NCI-H187 (cell line): ENCODE measurements at places on chromosomes 7 and 10.

DNA sequence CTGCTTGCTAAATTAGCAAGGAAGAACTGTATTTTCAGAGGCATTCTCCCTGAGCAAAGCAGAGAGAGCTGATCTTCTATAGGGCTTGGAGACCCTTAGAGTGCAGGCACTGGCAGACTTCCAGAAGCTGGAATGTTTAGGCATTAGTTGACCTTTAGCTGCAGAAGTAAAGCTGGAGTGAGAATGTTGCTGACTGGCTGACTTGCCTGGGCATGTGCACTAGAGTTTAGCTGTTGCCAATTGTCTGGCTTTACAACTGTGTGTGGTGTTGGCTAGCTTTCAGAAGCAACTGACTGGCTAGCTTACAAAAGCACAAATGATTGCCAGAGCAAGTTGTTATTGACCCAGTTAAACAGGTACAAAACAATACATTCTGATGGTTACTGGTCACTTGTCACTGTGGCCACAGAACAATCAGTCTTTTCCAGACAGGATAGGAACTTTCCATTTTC lies 25.1 kb downstream of the FAM13C start:
- no peak for DNase-seq

- DNase-seq: no peak
These were observed 117.9 kb downstream of the AOAH start for GRCh38 chr7:36606153-36606975.

DNA sequence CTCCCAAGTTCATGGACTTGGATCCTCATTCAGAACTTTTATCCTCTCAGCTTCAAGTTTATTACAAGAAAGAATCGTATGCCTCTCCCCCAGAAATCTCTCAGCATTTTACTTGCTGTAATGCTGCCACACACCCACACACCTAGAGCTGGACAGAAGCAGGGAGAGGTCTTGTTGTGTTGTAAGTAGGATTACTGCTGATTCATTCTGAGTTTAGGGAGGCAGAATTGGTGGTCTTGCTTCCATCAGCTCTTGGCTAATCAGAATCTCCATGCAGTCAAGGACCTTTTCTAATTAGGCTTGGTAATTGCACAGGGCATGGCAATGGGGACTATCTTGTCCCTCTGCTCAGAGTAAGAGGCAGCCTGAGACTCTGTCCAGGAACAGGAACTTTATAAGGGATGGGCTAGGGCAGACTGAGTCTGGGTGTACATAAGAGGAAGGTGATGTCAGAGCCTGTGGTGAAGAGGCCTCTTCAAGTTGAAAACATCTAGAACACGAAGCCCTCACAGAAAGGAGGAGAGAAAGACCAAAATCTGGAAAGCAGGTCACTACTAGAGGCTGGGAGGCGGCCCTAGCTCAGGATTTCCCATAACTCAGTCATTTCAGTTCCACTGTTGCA lies 7.0 kb upstream of the PTPRE start:
- DNase-seq: no peak

DNA sequence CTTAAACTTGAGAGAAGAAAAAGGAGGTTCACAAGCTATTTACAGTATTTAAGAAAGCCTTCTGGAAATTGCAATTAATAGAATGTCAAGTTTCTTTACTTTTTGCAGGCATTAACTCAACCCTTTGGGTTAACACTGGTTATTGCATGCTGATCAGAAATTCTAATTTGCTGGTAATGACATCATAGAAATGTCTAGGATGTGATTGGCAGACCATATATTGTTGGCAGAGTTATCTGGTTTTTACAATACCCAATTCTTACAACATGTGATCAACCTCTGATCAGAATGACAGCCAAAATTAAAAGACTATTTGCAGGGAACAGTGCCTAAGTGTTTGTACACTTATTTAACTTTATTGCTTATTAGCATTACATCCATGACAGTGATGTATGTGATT lies 1.6 kb upstream of the CASD1 start:
- DNase-seq: no peak

DNA sequence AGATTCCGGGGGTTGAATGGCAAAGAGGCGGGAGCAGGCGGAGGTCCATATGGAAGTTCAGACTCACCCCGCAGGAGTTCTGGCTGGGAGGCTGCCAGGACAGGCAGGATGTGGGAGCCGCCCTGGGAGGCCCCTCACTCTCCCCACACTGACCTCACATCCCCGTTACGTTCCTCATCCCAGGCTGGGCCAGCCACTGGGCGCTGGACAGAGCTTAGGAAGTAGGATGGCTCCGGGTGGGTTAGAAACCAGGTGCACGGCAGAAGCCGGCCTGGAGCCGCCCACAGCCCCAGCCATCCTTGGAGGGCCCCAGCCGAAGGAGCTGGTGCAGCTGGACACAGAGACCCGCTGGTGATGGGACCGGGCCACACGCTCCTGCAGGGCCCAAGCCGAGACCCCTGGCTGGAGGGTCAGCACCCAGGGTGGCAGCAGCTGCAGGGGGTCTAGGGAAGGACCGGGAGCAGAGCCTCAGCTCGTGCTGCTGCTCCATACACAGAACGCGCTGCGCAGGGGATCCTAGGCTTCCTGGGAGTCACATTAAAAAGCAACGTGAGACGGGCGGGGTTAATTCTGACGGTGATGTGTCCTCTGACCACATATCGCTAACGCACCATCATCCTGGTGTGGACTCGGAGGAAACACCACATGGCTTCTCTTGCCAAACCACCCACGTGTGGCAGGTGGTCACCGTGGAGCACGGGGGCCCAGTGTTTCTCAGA lies 98.6 kb upstream of the DIP2C start:
- DNase-seq: no peak

GRCh38 chr10:132306864-132307751 lies 642 bp downstream of the STK32C start:
- peak; percentile 20 for DNase-seq

- no peak for DNase-seq
These were observed 171.1 kb upstream of the PHF14 start for GRCh38 chr7:10802526-10802925.

- DNase-seq: no peak
These were observed 50.0 kb downstream of the AOC1 start for GRCh38 chr7:150902078-150903033.

DNA sequence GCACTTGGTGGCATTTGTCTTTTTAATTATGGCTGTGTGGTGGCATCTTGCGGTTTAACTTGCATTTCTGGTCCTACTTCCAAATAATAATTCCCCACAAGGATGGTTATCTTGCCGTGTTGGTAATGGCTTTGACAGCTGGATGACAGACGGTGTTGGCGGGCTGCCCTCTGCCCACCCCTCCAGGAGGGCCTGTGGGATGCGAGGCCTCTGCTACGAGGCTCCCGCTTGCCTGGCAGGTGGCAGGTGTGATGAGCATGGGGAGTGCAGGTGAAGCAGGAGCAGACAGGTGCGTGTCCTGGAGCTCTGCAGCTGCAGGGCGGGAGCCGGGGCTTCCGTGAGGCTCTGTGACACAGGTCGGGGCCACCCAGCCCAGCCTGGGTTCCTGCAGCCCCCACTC lies 11.8 kb downstream of the INPP5A start:
- peak; percentile 43 for DNase-seq

DNA sequence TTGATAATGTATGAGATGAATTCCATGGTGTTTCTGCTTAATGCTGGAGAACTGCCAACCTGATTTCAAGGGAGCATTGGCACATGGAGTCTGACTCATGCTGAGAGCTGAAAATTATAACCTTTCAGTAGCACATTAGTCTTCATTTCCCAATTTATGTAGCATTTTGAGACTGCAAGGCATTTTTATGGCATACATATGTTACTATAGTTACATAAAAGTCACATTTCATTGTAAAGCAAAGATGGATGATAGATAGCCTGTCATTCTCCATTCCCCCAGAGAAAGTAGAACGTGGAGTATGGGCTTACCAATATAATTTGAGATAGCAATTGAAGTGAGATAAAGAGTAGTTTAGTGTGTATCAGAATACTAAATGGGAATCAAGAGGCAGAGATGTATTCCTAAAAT lies 103.1 kb downstream of the SLC16A9 start:
- DNase-seq: no peak

GRCh38 chr7:104548861-104549260 lies 220.5 kb downstream of the LHFPL3 start:
- DNase-seq: no peak
